ENCODE measurements at places on chromosomes 11 and 22. TPM values are rescaled to one million over a fixed set of nuclear protein-coding genes. Genes with fewer than 3 reads are reported as not detected.

CST6 gene
- 0.45 TPM for total RNA-seq

- H3K27me3 ChIP-seq: peaks cover 4% of the 10 kb centered on the region
- no peak for DNase-seq
- no peaks in the 10 kb centered on the region for H3K36me3 ChIP-seq
- H3K4me1 ChIP-seq: no peaks in the 10 kb centered on the region
Measured at GRCh38 chr11:19510468-19510867, 202.2 kb upstream of the NAV2 start.

DNA sequence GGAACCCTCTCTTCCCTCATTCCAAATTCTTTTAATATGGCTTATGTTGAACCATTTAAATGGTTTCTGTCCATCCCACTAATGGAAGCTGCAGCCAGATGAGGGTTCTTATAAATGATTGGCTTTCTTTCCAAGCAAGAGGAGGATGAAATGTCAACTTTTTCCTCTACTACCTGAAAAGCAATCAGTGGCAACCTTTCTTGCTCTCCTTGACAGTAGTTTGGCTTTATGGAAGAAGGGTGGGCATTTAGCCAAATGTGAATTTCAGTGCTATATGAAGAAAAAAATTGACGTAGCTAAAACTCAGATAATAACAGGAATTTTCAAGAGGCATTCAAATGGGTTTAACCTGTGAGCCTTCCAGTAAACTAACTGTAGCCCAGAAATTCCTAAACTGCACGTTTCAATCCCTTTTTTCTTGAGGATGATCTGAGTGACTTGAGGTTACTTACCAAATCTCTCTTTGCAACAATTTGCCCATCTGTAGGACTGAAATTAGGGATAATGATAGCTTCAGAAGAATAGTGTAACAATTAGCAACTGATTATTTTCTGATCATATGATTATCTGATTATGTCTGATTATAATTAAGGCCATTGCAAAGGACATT, 90.9 kb downstream of the EXT2 start:
- H3K4me3 ChIP-seq: no peak overlapping the region
- no peaks in the 10 kb centered on the region for H3K27me3 ChIP-seq
- DNase-seq: no peak

DNA sequence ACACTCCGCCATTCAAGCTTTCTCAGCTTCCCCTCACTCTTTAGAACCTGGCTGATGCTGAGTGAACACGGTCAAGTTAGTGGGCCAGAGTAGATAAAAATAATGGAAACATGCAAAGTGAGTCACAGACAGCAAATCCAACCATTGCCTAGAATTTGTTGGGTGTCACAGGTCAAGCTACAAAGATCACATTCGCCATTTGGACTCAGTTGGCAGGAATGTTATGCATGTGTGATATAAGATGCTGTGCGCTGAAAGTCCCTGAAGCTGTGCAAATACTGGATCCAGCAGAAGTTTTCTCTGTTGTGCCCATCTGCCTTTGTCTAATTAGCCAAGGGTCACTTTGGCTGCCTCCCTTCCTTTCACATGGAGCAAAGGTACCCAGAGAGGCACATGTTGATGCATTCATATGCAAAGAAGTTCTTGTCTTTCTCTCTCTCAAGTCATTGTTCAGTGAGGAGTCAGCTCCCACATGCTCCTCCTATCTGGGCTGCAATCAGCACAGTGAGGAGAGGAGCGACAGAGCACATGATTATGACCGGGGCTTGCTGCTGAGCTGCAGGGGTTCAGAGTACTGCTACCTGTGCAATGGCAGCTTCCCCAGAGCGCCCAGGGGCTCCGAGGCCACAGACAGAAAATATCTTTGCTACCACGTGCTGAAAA, 39.7 kb downstream of the FLI1 start:
- peak overlapping the region; percentile 83 for H3K27ac ChIP-seq
- peak overlapping the region; percentile 72 for H3K4me3 ChIP-seq
- peaks cover 16% of the 10 kb centered on the region for H3K36me3 ChIP-seq

DNA sequence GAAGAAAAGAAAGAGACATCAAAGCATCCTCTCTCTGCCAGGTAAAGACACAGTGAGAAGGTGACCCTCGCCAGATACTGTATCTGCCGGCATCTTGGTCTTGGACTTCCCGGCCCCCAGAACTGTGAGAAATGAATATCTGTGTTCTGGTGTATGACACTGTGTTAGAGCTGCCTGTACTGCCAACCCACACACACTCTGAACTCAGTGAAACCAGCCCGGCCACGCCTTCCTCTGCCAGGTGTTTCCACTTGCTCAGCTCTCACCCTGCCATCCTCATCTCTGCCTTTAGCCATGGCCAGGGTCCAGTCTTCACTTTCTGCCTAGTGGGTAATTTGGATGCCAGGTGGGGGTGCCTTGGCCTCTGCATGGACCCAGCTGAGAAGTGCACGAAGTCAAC, 24.0 kb downstream of the CBX7 start:
- DNase-seq: no peak
- no peaks in the 10 kb centered on the region for H3K36me3 ChIP-seq
- peaks cover 2% of the 10 kb centered on the region for H3K4me1 ChIP-seq
- no peak overlapping the region for H3K4me3 ChIP-seq

DNA sequence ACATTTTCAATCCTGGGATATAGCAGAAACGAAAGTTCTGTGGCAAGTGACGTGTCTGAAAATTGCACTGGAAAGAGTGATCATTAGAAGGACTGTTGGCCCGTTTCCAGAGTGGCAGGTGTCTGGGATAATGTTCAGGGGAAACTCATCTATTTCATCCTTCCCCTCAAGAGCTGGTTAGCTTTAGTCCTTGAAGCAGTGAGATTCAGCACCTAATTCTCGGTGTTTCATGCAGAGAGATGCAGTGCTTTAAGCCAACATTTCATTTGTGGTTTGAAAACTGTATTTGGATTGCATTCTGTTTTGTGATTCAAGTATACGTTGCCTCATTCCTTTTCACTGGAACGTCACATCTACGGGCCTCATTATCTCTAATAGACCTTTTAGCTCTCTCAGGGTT, 205.0 kb upstream of the RAG2 start:
- H3K4me3 ChIP-seq: no peak overlapping the region
- no peak for DNase-seq
- H3K27me3 ChIP-seq: no peaks in the 10 kb centered on the region
- no peaks in the 10 kb centered on the region for H3K4me1 ChIP-seq
- H3K27ac ChIP-seq: no peak overlapping the region

All from activated CD4-positive, alpha-beta T cell treated with anti-CD3 and anti-CD28 coated beads, Interleukin-2, amount 10 ng/mL, durations not matched to agents 24 days and 14 days (primary cell).